HEK293T (cell line): ENCODE measurements at places on chromosomes 16 and 17.

GRCh38 chr16:405548-406506 lies 4.1 kb downstream of the DECR2 start:
- no peak for DNase-seq

- DNase-seq: no peak
Observed at GRCh38 chr16:8878523-8878911, 3.6 kb upstream of the LITAFD start.

DNA sequence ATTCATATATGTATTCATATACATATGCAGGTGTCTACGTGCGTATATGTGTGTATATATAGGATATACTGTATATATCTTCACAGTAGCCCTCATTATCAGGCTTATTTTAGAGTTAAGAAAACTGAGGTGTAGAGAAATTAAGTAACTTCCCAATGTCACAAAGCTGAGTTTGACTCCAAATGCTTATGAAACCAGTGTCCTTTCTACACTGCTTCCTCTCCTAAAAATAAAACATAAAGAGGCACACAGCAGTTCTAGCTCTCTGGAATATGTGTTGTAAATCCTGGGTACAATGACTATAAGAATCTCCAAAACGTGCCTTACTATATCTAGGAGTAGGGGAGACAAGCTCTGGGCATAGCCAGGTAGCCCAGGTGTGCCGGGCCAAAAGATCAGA lies 40.0 kb upstream of the CCL1 start:
- DNase-seq: no peak

DNA sequence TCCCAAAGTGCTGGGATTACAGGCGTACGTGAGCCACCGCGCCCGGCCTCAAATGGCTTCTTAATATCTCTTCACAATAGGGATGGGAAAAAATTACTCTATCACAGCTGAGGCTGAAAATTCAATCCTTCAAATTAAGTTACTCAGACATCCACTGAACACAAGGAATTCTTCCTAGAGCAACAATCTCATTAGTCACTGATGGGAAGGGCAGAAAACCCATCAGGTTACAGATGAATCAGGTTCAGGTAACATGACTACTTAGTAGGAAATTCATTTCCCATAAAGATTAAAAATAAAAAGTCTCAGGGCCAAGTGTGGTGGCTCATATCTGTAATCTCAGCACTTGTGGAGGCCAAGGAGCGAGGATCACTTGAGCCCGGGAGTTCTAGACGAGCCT lies 42.5 kb upstream of the ABR start:
- DNase-seq: no peak
